Fibroblast of villous mesenchyme (primary cell): ENCODE measurements at places on chromosomes 3 and 15.

DNA sequence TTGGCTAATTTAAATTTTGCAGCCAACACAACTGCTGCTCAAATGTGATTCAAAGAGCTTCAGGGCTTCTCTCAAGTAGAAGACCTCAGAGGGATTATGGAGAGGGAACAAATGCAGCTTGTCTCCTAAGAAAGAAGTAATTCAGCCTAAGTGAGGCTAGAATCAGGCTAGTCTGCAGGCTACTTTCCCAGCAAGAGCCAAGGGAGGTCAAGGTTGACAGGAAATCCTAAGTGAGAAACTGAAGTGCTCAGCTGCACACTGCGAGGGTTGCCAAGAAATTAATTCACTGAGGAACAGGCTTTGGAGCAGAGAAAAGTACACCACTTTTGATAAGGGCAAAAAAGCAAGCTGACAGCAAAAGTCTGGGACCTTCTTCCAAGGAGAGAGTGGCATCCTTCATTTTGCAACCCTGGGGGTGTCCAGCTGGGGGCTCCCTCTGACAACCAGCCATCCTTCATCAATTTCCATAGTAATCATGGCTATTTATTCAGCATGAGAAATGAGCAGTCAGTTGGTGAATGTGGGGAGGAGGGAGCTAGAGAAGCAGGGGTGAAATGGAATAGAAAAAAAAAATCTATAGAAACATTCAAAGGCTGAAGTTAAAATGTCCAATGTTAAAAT lies 646.4 kb upstream of the ADAMTS9 start:
- no peak for DNase-seq

DNA sequence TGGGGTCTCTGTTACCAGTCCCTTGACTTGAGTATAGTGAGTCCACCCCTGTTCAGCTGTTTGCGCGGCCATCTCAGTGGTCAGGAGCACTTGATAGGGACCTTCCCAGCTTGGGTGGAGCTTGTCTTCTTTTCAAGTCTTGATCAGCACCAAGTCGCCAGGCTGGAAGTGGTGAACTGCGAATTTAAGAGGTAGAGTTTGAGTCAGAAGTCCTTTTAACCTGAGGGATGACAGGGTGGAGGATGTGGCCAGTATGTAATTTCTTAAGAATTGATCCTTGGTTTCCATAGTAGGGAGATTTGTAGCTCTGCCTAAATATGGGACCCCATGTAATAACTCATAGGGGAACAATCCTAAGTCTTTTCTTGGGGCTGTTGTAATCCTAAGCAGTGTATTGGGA lies 86.3 kb upstream of the XCR1 start:
- DNase-seq, result no peak

- DNase-seq, result no peak
Observed at GRCh38 chr3:188915127-188915526, 256.6 kb upstream of the TPRG1 start.

GRCh38 chr15:42184736-42185135 lies 23.4 kb downstream of the VPS39 start:
- DNase-seq, result no peak

- no peak for DNase-seq
Observed at GRCh38 chr3:66478960-66479359, 21.9 kb downstream of the LRIG1 start.

DNA sequence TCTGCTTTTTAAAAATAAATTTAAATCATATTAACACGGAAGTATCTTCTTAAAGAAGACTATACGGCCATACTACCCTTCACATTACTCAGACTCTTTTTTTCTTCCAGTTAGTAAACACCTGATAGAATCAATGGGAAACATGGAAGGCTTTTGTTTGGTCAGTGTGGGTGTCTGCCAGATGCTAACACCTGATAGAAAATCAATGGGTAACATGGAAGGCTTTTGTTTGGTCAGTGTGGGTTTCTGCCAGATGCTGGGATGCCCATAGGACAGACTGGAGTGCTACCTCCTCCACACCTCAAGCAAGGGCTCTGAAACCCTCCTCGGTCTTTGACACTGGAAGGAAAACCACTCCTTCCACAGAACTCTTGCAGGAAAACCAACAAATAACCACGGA lies 29.2 kb downstream of the HACL1 start:
- no peak for DNase-seq

GRCh38 chr15:85394554-85395333 lies 14.3 kb downstream of the AKAP13 start:
- DNase-seq, result no peak

DNA sequence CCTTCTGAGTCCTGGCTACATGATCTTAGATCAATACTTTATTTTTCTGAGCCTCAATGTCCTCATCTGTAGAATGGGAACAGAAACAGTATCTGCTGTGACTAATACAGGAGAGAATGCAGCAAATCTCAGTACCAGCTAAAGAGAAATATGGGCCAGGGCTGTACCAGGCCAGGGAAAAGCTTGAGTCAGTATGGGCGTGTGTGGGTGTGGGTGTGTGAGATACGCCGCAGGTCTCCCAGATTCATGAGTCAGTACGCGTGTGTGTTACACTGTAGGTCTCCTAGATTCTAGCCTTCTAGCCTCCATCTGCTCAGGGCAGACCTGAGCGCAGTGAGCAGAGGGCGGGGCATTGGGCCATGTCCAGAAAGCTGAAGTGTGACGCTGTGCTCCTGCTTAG lies 15.2 kb downstream of the GNAI2 start:
- DNase-seq, result peak; percentile 71

- no peak for DNase-seq
Observed at GRCh38 chr15:40342416-40343320, 1.9 kb upstream of the CCDC9B start.

- DNase-seq, result no peak
Observed at GRCh38 chr3:37466660-37467359, 292.4 kb upstream of the LRRFIP2 start.

DNA sequence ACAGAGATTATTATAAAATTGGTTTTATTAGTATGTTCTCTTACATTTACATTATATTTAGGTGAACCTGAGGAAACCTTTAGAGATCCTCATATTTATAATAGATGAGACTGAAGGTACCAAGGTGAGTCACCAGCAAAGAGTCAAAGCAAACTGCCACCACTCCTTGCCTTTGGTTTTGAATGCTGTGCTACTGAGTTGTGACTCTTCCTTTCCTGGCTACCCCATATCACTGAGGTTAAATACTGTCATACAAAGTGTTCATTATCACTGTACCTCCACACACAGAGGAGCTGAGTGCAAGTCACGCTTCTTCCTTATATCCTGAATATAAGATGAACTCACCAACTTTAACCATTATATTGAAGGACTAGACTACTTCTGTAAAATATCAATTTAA lies 168.2 kb downstream of the CBLB start:
- DNase-seq, result no peak

- DNase-seq, result peak; percentile 73
Observed at GRCh38 chr3:120497336-120497735, 46.5 kb upstream of the FSTL1 start.

DNA sequence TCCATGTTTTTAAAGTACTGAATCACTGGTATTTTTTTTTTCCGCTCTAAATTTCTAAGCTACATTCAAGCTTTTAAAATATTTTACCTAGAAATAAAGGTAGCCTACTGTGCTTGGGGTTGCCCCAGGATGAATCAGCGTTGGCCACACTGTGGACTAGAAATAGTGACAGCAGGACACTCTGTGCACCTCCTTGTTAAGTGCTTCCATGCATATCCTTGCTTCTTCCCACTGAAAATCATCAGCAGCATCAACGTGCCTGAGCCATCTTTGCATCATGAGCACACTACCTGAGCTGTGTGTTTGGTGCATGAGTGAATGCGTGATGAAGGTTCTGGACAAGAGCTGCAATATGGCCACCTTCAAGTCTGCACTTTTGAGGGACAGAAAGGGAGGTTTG lies 142.0 kb upstream of the SLC2A2 start:
- DNase-seq, result no peak

DNA sequence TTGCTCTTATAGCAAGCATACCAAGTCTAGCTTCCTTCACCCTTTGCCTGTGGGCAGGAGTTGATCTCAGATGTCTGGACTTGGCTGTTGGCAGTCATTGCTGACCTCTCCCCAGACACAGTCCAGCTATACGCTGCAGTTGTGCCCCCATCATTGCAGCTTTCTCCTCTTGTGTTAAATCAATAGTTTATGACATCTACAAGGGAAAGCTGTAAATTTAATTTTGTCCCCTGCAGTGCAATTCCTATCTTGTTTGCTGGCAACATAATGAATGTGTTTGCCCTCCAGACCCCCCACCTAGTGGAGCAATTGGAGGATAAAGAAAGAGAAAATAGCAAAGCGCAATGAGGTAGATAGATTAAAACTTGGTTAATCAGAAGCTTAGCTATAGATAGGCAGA lies 280.2 kb downstream of the LSAMP start:
- no peak for DNase-seq

DNA sequence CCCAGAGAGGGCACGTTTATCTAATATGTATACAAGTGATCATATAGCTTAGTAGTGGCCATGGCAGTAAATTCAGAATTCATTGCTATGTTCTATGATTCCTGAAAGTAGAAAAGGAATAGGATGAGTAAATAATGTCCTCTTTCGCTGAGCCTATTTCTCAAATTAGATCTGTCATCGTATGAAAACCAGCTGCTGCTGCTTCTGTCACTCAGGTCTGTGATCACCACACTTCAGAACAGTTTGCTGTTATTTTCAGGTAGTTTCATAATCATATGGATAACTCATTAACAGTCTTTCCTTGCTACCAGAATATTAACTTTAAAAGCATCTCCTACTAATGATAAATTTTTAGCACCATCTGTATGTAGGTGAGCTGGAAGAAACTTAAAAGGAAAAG lies 289.1 kb upstream of the AZI2 start:
- no peak for DNase-seq

- no peak for DNase-seq
Observed at GRCh38 chr3:148852271-148852992, 12.7 kb upstream of the CPA3 start.

- peak; percentile 68 for DNase-seq
Observed at GRCh38 chr3:10192953-10193691, 28.4 kb downstream of the IRAK2 start.

DNA sequence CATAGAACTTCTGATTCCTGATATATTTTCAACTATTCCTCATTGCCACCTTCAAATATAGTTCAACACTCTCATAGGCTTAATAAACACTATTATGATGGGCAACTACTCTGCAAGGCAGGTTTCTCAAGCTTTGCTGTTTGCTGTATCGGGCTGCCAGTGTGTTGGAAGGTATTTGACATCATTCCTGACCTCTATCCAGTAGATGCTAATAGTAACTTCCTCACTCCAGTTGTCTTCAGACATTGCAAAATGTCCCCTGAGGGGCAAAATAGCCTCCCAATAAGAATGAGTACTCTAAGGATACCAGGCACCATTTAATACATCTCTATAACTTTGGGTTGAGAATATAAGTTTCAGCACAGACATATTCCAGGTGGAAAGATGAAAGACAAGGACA lies 147.5 kb upstream of the PFN2 start:
- no peak for DNase-seq
